ENCODE measurements at places on chromosomes 16 and 17.

DNA sequence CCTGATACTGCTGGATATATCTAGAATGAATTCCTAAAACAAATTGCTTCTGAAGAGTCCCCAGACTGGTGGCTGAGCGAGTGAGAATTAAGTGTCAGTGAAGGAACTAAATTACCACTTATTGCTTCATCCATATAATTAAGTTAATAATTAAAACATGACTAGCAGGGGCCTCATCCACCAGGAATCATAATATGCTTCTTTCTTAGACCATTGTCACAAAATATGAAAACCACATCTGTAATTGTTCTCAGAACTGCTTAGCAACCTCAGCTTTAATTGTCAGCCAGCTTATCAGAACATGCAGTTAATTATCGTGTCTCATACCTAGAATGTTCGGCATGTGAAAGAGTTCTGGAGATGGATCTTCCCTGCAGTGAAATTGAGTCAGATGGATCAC is 21.2 kb upstream of the PIRT start:
- no peak for DNase-seq

DNA sequence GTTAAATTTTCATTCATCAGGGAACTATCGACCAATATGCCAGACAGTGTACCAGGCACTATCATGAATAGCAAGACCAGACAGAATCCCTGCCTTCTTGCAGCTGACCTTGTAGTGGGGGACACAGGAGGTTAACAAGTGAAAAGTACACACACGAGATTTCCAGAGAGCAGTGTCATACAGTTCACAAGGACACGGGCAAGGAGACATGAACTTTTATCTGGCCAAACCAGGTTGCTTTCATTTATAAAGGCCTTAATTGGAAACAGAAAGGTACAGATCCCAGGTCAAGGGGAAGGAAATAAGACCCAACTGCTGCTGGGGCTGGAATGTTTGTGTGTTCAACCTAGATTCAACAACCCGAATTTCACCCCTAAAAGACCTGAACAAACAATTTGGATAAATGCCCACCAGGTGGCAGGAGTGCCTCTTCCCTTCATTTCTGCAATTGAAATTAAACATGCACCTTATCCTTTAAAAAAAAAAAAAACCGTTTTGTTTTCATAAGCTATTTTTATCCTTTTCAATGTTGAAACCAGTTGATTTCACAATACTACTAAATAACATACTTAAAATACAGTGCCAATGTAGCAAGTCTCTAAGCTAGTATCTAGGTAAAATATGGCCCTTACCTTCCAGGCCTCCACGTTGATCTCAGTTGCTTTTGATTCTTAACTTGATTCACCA is 65.9 kb downstream of the EMP2 start:
- peak; percentile 5 for DNase-seq

GRCh38 chr16:72834499-72834898 is 213.4 kb downstream of the ZFHX3 start:
- no peak for DNase-seq

GRCh38 chr17:62178579-62178978 is 113.5 kb upstream of the MED13 start:
- DNase-seq: no peak

DNA sequence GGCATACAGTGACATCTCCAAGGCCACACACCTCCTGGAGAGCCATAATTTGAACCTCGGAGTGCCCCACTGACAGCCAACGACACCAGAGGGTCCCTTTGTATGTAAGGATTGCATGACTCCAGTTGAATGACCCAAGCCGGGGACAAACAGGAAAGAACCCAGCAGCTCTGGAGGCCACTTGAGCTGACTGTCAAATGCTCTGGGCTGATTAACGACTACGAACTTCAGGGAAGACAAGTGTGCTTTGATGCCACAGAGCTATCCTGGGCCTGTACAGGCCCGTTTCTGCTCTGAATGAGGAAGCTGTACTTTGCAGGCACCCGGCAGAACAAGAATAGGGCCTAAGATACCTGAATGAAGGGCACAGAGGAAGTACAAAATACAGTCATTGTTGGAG is 404.6 kb downstream of the SLC39A11 start:
- no peak for DNase-seq

DNA sequence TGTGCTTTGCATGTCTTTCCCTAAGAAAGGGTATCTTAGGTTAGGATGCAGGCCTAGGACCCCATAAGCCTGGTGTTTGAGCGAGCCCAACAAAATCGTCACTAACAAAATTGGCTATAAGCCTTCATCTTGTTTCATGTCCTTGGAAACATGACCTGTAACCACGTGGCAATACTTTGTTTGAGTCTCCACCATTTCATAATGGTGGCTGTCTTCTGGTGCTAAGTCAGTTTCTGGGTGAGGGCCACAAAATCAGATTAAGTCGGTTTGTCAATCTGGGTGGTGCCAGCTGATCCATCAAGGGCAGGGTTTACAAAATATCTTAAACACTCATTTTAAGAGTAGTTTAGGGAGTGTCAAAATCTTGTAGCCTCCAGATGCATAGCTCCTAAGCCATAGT is 33.0 kb downstream of the C16orf54 start:
- DNase-seq: no peak

- DNase-seq: no peak
Measured at GRCh38 chr17:79984045-79984840, 51.4 kb downstream of the TBC1D16 start.

DNA sequence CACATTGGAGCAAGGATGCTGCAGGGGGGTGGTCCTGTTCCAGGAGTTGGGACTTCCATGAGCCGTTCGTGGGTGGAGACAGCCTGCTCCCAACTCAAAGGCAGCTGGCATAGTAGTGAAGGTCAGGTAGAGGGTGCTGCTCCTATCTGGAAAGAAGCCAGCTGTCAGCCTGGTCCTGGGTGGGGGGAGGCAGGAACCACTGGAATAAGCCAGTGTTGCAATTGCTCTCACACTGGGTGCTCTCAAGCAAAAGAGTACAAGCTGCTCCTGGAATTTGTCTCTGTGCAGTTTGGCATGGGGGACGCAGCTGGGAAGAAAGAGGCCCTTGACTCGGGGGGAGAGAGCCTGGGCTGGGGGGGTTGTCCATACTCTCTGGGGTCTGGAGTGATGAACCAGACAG is 8.7 kb downstream of the CACNG5 start:
- DNase-seq: no peak

DNA sequence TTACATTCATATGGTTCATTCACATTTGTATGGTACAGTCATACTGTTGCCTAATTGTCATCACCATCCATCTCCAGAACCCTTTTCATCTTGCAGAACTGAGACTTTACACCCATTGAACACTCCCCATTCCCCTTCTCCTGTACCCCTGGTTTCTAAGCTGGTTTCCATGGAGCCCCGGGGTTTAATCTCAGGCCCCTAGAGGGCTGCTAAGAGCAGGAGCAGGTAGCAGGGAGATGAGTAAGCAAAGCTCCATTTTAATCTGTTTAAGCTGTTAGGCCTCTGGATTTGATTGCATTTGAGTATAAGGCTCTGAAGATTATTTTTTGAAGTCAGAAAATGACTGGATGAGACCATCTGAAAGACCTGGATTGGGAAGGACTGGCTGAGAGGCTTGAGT is 68.5 kb upstream of the RPL38 start:
- no peak for DNase-seq

GRCh38 chr17:8956465-8956902 is 9.0 kb downstream of the PIK3R5 start:
- DNase-seq: no peak

DNA sequence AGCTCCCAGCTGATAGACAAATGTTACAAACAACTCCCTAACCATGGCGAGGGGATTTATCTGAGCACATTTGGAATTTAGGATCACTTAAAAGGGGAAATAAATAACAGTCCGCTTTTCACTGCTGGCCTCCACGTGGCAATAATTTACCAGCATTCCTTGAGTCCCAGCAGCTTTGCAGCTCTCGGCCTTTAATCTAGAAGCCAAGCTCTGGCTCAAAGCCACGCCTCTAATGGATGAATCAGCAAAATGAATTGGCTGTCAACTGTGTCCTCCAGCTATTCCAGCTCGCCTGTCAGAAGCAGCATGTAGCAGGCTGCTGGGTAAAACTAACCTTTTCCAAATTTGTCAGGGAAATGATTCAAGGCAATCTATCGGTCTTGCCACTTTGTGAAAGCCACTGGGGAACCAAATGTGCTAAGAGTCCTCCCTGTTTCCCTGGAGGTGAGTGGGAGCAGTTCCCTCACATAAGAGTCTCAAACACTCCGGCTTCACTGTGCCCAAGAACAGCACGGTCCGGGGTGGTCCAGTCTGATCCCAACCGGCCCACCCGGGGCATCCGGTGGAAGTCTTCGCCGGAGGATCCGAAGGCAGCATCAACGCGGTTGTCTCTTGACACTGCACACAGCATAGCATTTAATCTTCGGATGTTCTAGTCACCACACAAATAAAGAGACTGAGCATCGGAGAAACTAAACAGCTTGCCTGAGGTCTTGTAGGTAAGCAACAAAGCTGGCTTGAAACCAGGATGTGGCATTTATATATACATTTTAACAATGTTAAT is 143.3 kb downstream of the PARN start:
- DNase-seq: peak; percentile 81

- peak; percentile 11 for DNase-seq
Measured at GRCh38 chr17:57424777-57425188, 168.5 kb downstream of the MSI2 start.

DNA sequence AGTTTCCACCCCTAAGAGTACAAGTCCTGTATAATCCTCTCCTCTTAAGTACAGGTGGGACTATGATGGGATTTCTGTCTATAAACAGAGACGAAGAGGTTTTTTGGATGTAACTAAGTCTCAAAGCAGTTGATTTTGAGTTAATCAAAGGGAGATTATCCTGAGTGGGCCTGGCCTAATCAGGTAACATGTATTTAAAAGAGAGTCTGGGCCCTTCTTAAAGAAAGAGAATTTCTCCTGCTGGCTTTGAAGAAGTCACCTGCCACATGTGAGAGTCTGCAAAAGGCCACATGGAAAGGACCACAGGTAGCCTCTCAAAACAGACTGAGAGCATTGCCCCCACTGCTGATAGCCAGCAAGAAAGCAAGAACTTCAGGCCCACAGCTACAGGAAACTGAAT is 142.3 kb downstream of the IRX5 start:
- no peak for DNase-seq

- DNase-seq: no peak
Measured at GRCh38 chr16:84096447-84097005, 20.2 kb downstream of the MBTPS1 start.

- no peak for DNase-seq
Measured at GRCh38 chr17:61415374-61416210, 15.9 kb downstream of the TBX2 start.

- no peak for DNase-seq
Measured at GRCh38 chr16:30084816-30085159, 6.9 kb downstream of the TBX6 start.

DNA sequence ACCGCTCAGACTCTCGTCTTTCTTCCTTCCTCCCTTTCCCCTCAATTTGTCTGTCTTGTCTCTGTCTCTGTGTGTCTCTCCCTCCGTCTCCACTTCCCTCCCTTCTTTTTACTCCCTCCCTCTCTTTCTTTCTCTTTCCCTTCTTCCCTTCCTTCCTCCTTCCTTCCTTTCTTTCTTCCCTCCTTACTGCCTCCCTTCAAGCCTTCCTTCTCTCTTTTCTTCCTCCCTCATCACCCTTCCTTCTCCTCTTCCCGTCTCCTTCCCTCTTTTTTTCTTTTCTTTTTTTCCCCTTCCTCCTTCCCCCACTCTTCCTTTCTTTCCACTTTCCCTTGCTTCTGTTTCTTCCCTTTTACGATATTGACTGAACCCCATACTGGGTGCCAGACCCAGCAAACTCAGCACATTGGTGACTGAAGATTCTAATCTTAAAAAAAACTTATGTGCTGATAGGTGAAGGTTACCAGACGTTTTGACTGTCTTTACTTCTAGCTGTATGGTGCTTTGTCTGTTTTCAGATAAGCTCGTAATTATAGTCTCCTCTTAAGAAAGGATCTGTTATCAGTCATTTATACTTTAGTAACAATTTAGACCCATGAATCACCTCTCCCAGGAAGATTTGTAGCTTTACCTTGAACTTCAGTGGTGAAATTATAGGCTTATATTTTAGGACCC is 481 bp upstream of the BRD7 start:
- DNase-seq: no peak

- no peak for DNase-seq
Measured at GRCh38 chr17:8287651-8288335, 677 bp upstream of the RANGRF start.

GRCh38 chr17:61196302-61196704 is 203.3 kb upstream of the TBX2 start:
- DNase-seq: no peak

DNA sequence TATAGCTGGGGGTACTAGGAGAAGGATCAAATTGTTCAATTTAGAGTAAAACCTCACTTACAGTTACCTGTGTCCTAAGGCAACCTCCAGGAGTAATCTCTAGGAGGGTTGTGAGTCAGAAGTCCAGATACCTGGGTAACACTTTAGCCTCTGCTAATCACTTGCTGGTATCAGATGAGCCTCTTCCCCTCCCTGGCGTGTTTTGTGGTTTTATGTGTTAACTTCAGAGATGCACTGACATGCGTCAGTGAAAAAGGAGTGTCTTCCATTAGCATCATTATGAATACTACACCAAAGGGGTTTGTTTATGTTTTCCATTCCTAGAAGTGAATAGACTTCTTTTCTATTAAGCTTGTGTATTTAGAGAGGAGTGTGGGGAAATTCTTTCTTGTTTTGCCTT is 208.2 kb downstream of the FTO start:
- DNase-seq: no peak

DNA sequence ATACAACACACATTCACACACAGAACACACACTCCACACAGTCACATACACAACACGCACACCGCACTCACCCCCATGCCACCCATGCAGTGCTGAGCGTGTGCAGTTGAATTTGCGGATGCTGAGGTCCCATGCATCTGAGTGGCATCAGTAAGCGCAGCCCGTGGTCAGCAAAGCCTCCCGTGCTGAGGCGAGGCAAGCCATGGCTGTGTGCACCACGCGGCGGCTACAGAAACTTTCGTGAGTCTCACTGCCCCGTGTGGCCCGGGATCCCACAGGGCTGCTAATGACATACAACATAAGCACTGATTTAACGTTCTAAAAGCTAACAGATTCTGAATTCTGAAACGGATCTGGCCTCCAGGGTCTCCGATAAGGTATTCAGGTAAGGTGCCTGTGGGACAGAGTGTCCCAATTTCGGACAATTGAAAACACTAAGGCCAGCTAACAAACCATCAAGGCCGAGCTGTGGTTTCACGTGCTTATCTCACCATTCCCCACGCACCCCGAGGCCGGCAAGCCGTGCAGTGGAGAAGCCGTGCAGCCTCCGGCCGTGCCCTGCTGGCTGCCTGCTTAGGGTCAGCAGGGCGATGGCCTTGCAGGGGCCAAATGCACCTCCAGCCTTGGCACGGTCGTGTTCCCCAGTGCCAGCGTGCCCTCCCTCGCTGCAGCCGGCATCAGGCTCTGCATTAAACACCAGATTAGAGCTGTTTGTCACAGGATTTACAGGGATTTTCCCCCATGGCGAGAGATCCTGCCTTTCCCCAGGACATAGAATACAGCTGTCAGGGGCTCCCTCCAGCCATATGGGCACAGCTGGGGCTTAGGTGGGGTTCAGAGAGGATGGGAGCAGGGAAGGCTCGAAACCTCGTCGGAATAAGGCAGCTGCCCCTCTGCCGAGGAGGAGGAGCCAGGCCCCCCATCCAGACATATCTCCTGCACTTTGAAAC is 191.7 kb downstream of the C16orf95 start:
- DNase-seq: no peak
